ENCODE measurements at places on chromosomes 12 and 14.

GRCh38 chr12:37672655-37673260 lies 643.8 kb upstream of the ALG10B start:
- no peak for DNase-seq

- peak; percentile 39 for DNase-seq
Measured at GRCh38 chr14:92540472-92541048, 27.0 kb downstream of the RIN3 start.

DNA sequence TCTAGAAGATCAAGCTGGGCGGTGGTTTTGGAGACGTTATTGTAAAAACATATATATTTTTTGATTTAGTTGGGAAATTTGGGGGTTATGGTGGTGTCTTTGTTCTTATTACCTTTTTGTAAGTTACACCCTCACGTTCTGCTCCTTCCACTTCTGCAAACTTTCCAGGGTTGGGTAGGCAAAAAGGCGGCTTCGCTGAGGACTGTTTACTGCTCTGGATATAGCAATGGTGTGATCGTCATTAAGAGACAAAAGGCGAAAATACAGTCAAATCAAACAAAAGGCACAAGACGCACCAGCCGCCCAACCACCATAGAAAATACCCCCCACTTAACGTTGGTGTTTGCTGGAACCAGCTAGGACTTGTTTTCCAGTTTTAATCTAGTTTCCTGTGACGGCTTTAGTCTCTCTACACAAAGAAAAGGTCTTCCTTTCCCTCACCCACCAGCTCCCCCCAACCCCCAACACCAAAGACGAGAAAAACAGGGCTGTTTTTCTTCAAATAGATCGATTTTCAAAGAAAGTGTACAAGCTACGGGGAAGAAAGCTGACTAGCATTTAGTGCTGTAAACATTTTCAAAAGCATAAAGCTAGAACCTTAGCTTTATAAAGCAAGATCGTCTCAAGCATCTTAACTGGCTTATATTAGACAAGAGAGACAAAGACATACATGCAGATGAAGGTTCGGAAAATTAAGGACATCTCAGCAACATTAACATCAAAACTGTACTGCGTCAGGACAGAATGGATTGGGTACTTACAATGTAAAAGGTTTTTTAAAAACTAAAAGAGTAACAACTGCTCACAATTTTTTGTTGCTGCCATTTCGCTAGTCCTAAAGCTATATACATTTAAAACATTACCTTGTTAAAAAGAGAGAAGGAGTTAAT lies 2.0 kb upstream of the SETD1B start:
- peak; percentile 88 for DNase-seq

GRCh38 chr12:131883521-131883900 lies 10.9 kb upstream of the ULK1 start:
- no peak for DNase-seq

- peak; percentile 25 for DNase-seq
Measured at GRCh38 chr12:41709012-41709411, 435.7 kb downstream of the GXYLT1 start.

- peak; percentile 53 for DNase-seq
Measured at GRCh38 chr14:60502541-60502940, 6.4 kb upstream of the SIX6 start.

- no peak for DNase-seq
Measured at GRCh38 chr14:94700336-94700735, 69.6 kb downstream of the GSC start.

GRCh38 chr12:74334780-74335179 lies 202.9 kb upstream of the ATXN7L3B start:
- DNase-seq: no peak

DNA sequence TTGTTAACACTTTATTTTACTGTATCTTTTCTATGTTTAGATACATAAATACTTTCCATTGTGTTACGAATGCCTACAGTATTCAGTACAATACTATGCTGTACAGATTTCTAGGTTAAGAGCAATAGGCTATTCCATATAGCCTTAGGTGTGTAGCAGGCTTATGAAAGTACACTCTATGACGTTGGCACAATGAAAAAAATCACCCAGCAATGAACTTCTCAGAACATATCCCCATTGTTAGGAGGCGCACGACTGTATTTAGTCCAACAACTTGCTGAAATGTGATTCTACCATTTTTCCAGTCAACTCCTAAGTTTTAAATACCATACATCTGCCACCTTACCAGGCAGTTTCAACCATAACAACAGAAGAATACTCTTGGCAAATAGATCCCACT lies 1.8 kb downstream of the PARP11 start:
- no peak for DNase-seq

- peak; percentile 45 for DNase-seq
Measured at GRCh38 chr14:56160088-56160487, 41.9 kb downstream of the PELI2 start.

DNA sequence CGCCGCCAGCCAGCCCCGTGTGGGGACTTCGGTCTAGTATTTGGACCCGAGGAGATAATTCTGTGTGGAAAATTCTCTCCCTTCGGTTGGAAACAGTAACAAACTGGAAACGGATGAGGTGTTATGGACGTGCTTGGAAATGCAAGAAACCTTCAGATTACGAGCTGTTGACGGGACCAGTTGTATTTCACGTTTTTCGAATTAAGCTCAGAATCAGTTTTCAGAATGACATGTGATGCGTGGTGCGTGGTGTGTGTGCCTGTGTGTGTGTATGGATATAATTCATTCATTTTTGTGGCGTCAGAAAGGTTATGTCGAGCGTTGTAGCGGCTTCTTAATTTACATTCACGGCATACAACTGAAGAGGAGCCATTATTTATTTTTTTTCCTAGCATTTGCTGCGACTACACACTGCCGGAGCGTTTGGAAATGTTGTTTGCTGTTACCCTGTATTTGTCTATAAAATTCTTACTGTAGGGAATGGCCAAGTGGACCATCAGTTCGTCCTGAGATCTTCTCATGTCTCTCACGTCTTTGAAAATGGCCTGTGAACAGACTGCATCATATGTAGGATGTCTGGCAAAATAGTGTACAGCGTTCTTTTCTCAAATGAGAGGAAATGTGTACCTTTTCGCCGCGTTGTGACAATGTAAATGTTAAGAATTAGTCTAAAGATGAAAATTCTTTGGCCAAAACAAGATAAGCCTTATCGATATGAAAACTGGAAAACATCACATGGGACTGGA lies 1.3 kb downstream of the TRAF3 start:
- peak; percentile 63 for DNase-seq
